ENCODE measurements at places on chromosomes 5 and 9. TPM values are rescaled to one million over a fixed set of nuclear protein-coding genes. Genes with fewer than 3 reads are reported as not detected.

The PCDHB10 gene
- 1.3 TPM for total RNA-seq

The SNCB gene
- 1.8 TPM for total RNA-seq

The LRRC19 gene
- total RNA-seq = not detected

The KLHL3 gene
- total RNA-seq = 3.3 TPM

All from glomerular endothelial cell (primary cell).